Airway epithelial cell (primary cell): ENCODE measurements at places on chromosomes 6 and 20. TPM values are rescaled to one million over a fixed set of nuclear protein-coding genes. Genes with fewer than 3 reads are reported as not detected.

Gene DLK2
- 11.9 and 21.3 TPM in 2 replicates for total RNA-seq

Gene TRIM15
- total RNA-seq = not detected in 2 replicates

Gene TMEM74B
- 0.14 TPM in 1 of 2 replicates, not detected in the other for total RNA-seq

Gene CFAP61
- 0.05 TPM in 1 of 2 replicates, not detected in the other for total RNA-seq

Gene IL17F
- total RNA-seq = not detected in 2 replicates

Gene GSTA2
- total RNA-seq = not detected in 2 replicates

Gene TXLNB
- total RNA-seq = not detected in 2 replicates

Gene KHDC1
- total RNA-seq = 1.4 and 1.7 TPM in 2 replicates

Gene SULF2
- total RNA-seq = 46.6 and 56.8 TPM in 2 replicates

Gene HRH3
- not detected in 2 replicates for total RNA-seq

Gene WASF1
- total RNA-seq = 18.0 and 23.3 TPM in 2 replicates

Gene CST1
- total RNA-seq = 0.28 TPM in 1 of 2 replicates, not detected in the other

Gene MLIP
- 0.63 TPM in 1 of 2 replicates, not detected in the other for total RNA-seq

Gene ZDHHC14
- total RNA-seq = 1.4 and 4.2 TPM in 2 replicates

Gene SGK2
- not detected in 2 replicates for total RNA-seq

Gene HCK
- not detected in 2 replicates for total RNA-seq

Gene SLC35D3
- total RNA-seq = not detected in 2 replicates

Gene CLDN20
- 0.14 TPM in 1 of 2 replicates, not detected in the other for total RNA-seq

Gene TRDN
- total RNA-seq = not detected in 2 replicates

Gene PPT2
- 22.6 and 27.9 TPM in 2 replicates for total RNA-seq

Gene SLC12A5
- total RNA-seq = 0.56 and 0.98 TPM in 2 replicates

Gene CALHM6
- 2.4 and 3.1 TPM in 2 replicates for total RNA-seq

Gene HLA-F
- 1.3 and 1.8 TPM in 2 replicates for total RNA-seq

Gene FNDC1
- 0.07 TPM in 1 of 2 replicates, not detected in the other for total RNA-seq

Gene RNF39
- total RNA-seq = 3.3 and 4.9 TPM in 2 replicates

Gene SAMD5
- 0.37 and 0.56 TPM in 2 replicates for total RNA-seq

Gene BMP6
- 0.14 and 0.46 TPM in 2 replicates for total RNA-seq

Gene GPR6
- not detected in 2 replicates for total RNA-seq

Gene SRMS
- 0.35 TPM in 1 of 2 replicates, not detected in the other for total RNA-seq

Gene C20orf202
- 0.05 TPM in 1 of 2 replicates, not detected in the other for total RNA-seq

Gene GPX5
- not detected in 2 replicates for total RNA-seq

Gene LGSN
- not detected in 2 replicates for total RNA-seq

Gene DTD1
- 70.8 and 96.8 TPM in 2 replicates for total RNA-seq

Gene CST5
- total RNA-seq = not detected in 2 replicates

Gene LINC00237
- not detected in 2 replicates for total RNA-seq

Gene STXBP5
- 17.5 and 21.0 TPM in 2 replicates for total RNA-seq

Gene RREB1
- 24.9 and 38.0 TPM in 2 replicates for total RNA-seq

Gene FOXQ1
- total RNA-seq = 4.7 and 7.7 TPM in 2 replicates
